ENCODE measurements at places on chromosomes 2 and 18.

- no peak for DNase-seq
Measured at GRCh38 chr2:121072784-121073183, 212.2 kb downstream of the TFCP2L1 start.

- DNase-seq = no peak
Measured at GRCh38 chr2:15038366-15039364, 406.1 kb downstream of the LRATD1 start.

DNA sequence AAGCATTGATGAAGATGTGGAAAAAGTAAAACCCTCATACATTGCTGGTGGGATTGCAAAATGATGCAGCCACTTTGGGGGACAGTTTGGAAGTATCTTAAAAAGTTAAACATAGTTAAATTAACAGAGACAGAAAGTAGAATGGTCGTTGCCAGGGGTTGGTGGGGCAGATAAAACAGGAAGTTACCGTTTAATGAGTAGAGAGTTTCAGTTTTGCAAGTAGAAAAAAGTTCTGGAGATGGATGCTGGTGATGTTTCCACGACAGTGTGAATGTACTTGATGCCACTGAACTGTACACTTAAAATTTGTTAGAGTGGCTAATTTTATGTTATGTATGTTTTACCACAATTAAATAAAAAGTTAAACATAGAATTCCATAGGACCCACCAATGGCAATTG is 44.5 kb upstream of the EGR4 start:
- DNase-seq = no peak

GRCh38 chr2:200757399-200757798 is 54.3 kb upstream of the BZW1 start:
- no peak for DNase-seq

DNA sequence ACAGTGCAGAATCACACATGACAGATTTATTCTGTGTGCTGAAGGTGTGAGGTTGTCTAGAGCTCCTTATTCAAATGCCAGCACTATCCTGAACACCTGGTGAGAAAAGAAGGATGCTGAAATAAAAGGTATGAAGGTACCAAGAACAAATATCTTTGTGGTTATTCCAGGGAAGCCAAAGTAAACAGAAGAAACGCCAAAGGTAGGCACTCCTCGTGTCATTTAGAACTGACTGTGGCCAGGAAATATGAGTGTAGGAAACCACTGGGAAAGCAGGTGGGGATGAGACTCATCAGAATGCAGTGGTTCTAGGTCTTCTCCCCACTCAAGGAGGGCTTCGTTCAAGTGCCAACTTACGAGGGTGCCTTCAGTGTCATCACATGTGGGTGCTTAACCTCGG is 80.8 kb downstream of the KIF5C start:
- no peak for DNase-seq

- no peak for DNase-seq
Measured at GRCh38 chr2:173602153-173602795, 247.6 kb downstream of the CDCA7 start.

- DNase-seq = no peak
Measured at GRCh38 chr2:33730193-33730592, 131.1 kb upstream of the FAM98A start.

Measured in GM23338 (cell line).